AG04450 (cell line): ENCODE measurements at places on chromosomes 2 and 18.
A peak's percentile ranks its signal among the peaks of the same experiment; 100 is the strongest.

GRCh38 chr2:122999258-122999657 is 1025.8 kb upstream of the CNTNAP5 start:
- no peak for DNase-seq

DNA sequence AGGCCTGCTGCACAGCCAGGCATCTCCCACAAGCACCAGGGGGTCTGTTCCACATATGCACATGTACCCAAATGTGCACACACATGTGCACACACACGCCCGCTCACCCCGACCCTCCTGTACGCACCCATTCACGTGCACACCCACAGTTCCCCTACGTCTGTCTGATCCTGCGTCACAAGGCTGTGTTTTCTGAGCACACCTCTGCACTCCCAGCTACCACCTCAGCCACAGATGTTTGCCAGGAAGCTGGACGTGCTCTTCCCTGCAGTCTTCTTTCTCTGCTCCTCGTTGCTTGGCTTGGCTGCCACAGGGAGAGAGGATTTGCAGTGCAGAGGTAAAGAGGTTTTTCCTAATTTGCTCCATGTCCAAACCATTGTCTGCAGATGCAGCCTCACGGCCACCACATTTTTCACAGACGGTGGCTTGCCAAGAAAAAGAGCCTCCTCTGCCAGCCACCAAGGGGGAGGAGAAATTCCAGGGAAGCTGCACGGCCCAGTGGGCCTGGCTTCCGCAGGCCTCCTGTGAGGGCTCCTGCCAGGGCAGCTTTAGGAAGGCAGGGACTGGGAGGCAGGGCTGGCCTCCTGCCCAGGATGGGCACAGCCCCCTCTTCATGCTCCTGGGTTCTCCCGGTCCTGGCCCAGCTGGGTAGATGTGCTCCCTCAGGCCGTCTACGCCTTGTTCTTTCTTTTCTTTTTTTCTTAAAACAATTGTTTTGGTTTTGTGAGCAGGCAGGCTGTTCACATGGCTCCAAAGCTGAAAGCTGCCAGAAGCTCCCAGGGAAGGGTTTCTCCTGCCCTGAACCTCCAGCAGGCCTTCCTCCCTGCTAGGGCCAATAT is 29.3 kb upstream of the HS6ST1 start:
- DNase-seq, result no peak

DNA sequence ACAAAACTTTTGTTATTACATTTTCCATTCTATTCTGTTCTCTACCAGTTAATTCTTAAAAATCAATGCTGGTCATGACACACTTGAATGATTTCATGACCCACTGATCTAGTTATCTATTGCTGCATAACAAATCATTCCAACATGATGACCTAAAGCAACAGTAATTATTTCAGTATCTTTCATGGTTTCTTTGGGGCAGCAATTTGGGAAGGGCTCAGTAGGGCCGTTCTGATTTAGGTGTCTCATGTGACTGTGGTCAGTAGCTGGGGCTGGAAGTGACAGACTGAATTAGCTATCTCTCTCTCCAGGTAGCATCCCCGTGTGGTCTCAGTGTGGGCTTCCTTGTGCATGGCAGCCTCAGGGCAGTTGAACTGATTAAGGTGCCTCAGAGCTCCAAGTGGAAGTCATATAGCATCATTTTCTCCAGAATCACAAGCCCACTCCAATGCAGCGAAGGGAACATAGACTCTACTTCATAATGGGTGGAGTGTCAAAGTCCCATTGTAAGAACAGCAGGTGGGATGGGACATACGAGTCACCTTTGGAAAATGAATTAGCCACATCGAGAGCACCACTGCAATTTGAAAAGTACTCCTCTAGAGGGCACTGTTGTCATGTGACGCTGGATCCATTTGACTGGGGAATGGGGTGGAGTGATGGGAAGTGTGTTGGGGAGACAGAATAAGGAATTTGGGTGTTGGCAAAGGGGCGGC is 39.1 kb upstream of the FAM136A start:
- no peak for DNase-seq

DNA sequence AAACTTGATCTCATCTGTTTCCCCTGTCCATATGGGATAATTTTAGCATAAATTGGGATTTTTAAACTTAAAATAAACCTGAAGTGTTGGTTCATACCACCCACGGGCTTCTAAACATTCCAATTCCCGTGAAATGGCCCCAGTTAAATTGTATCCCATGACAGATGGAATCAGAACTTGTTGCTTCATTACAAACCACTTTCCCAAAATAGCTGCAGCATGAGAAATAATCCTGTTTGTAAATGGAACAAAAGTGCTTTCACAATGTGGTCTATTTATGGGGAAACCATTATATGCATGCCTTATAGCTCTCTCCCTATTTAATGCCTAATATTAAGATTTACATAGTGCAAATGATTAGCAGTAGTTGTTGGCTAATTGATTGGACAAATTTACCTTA is 15.9 kb downstream of the SCG2 start:
- DNase-seq, result peak; percentile 49

DNA sequence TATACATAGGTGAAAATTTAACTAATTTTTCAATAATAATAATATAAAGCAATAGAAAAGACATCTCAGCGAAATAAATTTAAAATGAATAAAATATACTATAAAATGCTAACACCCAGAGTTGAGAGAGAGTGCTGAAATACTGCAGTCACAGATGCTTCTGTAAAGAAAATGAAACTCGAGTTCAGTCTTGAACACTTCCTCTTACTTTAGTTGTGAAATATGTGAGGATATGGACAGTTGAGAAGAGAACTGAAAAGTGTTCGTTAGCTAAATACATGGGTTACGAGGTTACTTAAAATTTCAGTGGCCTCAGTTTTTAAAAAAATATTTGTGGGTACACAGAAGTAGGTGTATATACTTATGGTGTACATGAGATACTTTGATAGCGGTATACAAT is 106.8 kb downstream of the DNAH7 start:
- no peak for DNase-seq

DNA sequence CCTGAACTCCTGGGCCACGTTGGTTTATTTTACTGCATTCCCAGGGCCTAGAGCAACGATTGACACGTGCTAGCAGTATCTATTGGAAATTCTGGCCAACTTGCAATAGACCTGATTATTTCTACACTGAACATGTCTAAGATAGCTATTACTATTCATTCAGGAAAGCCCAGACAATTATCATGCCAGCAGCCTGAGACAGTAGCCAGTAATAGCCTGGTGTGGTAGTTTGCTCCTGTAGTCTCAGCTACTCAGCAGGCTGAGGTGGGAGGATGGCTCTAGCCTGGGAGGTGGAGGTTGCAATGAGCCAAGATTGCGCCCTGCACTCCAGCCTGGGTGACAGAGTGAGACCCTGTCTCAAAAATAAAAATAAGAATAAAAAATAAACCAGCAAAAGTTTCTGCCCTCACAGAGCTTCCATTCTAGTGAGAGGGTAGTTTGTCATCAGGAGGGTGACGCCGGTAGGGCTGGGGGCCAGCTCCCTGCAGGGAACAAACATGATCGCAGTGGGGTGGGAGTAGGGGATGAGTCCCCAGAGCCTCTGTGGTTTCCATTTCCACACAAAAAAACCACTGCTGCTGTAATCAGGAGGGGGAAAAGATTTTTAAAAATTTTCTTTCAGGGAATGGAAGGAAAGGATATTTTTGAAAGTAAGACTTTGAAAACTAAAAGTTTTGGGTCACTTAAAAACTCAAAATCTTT is 4.3 kb downstream of the CASP8 start:
- DNase-seq, result no peak

DNA sequence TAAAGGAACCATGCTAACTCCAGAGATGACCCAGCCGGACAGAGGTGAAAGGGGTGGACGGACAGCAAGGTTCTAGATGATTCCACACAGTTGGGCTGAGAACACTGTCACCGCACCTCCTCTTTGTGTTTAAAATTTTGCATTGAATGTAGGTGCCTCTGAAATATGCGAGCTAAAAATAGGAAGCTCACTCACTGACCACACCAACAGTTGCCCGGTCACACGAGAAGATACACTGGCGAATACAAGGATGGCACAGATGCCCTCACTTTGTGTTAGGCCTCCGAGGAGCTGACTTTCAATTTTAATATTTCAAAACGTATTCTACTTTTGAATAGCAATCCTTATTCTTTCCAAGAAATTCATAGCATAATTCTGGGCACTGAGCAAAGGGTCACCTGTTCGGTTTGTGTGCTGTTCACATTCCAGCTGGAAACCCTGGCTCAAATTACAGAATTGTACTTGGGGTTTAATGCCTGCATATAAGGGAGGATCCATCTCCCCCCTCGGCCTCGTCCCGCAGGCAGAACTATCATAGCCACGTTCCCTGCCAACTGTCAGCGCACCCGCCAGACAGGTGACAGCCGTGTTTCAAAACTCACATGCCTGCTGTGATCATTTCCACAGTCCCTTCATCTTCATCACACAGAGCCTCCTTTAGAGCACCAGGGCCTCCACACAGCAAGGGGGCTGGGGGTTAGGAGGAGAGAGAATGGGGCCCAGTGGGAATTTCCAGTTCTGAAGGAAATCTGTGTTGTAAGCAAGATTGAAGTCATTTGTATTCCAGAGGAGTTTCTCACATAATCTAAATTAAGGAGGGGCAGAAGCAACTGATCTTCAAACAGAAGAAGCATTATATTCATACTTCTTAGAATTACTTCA is 48.2 kb downstream of the ADI1 start:
- no peak for DNase-seq

- no peak for DNase-seq
These were observed 132.9 kb upstream of the HDAC4 start for GRCh38 chr2:239533569-239534316.

- no peak for DNase-seq
These were observed 60.9 kb downstream of the ZFP36L2 start for GRCh38 chr2:43165378-43166069.

GRCh38 chr18:39596891-39597290 is 2031.3 kb upstream of the CELF4 start:
- DNase-seq, result no peak

GRCh38 chr18:23148382-23148781 is 13.1 kb downstream of the CABLES1 start:
- DNase-seq, result no peak

GRCh38 chr18:68241881-68242280 is 473.0 kb downstream of the TMX3 start:
- no peak for DNase-seq

DNA sequence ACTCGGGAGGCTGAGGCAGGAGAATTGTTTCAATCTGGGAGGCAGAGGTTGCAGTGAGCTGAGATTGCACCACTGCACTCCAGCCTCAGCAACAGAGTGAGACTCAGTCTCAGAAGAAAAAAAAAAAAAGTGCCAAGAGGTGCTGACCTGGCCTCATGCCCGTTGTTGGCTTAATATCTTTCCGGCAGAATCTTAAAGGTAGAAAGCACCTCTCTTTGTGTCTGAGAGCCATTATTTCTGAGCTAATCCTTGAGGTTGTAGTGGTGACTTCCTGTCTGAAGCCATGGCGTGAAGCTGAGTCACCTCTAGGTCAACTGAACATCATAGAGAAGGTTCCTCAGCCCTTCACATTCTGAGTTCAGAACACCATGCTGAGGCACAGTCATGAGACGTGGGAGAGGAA is 60.4 kb downstream of the WDSUB1 start:
- no peak for DNase-seq

DNA sequence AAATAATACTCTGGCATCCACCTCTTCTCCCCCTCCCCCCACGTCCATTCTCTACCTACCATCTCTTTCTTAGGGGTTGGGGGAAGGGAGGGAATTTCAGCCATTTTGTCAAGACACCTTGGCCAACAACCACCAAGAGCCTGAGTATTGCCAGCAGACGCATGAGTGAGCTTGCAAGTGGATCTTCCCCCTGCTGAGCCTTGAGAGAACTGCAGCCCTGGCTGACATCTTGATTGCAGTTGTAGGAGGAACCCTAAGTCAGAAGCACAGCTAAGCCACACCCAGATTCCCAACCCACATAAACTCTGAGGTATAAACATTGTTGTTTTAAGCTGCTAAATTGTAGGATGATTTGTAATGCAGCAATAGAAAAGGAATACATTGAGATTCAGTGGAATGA is 165.6 kb downstream of the TMEFF2 start:
- no peak for DNase-seq

- no peak for DNase-seq
These were observed 68.3 kb downstream of the MARCO start for GRCh38 chr2:119010336-119010735.

GRCh38 chr2:119723186-119723585 is 36.5 kb upstream of the PTPN4 start:
- no peak for DNase-seq

DNA sequence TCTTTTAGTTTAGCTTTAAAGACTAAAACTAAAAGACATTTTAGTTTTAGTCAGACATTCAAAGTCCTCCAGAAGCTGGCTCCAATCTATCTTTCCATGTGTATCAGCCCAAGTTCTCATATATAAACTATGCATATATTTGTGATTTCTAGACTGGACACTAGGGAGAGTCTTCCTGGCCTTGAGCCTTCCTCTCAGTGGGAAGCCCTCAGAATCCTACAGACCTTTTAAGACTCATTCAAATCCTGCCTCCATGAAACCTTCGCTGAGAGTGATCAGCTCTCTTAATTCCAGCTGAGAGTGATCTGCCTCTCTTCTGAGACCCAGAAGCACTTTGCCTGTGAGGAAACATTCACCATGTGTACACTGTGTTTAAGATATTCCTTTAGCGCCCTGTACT is 452.7 kb downstream of the TGIF1 start:
- DNase-seq, result no peak

- no peak for DNase-seq
These were observed 148.9 kb downstream of the ATP9B start for GRCh38 chr18:79217979-79218604.

DNA sequence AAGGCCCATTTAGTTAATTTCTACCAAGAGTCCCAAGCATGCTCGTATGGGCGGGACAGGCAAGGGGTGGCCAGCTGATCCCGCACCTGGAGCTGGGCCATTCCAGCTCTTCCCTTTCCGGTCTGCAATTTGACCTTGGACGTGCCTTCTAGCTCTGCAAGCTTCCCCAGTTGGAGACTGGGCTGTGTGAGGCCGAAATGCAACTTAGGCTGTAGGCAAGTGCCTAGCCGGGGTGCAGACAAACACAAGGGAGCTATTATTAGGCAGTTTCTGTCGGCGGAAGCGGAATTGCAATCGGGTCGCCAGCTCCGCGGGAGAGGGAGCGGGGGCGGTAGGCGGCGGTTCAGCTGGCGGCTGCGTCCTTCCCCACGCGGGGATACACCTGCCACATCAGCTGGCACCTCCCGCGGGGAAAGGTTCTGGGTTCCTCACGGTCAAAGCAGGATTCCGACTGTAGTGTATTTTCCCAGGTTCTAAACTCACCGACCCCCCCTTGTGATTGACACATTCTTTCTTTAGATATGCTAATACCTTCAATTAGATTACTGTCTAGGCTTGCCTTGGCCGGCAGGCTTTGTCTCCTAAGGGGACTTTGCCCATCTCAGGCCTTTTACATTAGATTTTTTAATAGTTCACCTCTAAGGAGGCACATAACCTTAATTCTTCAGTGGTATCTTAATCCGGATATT is 17.1 kb upstream of the ZNF532 start:
- DNase-seq, result no peak

- no peak for DNase-seq
These were observed 76.3 kb downstream of the DYNC1I2 start for GRCh38 chr2:171763602-171764001.

GRCh38 chr2:219783359-219783975 is 156.0 kb downstream of the SLC4A3 start:
- DNase-seq, result no peak
